ENCODE measurements at places on chromosomes 1 and 21. TPM values are rescaled to one million over a fixed set of nuclear protein-coding genes. Genes with fewer than 3 reads are reported as not detected.

Gene PAPPA2
- 0.33 TPM for total RNA-seq

Gene KIRREL1
- 179 TPM for total RNA-seq

Gene TDRD5
- not detected for total RNA-seq

Gene FCRLB
- 2.7 TPM for total RNA-seq

Gene CCDC27
- not detected for total RNA-seq

Gene FAM151A
- not detected for total RNA-seq

DNA sequence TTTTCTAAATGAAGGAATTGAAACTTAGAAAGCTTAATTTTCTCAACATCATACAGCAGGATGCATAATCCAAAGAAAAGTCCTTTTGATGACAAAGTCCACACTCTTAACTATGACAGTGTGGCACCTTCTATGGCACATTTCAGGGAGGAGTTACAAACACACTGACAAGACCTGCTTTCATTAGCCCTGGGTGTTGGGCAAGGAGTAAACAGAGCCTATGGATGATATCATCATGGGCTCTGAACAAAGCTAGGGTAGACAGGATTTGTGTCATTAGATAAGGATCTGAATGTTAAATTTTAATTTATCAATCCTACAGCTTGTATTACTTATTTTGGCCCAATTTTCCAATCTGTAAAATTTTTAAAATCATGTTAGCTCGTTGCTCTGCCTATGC, 62.6 kb upstream of the DENND1B start:
- no peak for DNase-seq

GRCh38 chr1:192545896-192546521, 29.6 kb upstream of the RGS1 start:
- DNase-seq: no peak

GRCh38 chr1:41361495-41362356, 492 bp downstream of the FOXO6 start:
- DNase-seq: no peak

- DNase-seq: no peak
These were observed 180.2 kb downstream of the ATG4C start for GRCh38 chr1:62964141-62964540.

DNA sequence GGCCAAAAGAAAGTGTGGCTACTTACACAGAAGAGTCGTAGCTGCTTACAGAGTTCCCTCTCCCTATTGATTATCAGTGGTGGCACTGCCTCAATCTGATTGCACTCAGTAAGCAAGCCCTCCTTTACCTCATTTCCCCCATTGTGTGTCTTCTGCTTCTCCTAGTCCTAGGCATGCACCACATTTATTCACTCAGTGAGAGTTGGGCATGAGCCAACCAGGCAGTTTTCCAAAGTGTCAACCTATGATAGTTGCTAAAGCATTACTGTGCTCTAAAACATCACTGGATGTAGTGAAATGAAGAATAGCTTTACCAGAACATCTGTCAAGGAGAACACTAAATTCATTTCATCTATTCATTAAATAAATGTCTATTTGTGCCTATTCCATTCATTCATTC, 19.3 kb downstream of the GJA5 start:
- no peak for DNase-seq

GRCh38 chr1:215860833-215861232, 293.7 kb downstream of the KCTD3 start:
- DNase-seq: no peak

GRCh38 chr1:83827741-83828140, 171.2 kb downstream of the TTLL7 start:
- DNase-seq: no peak

GRCh38 chr21:15534450-15534886, 195.3 kb upstream of the USP25 start:
- no peak for DNase-seq

GRCh38 chr21:34936883-34937563, 112.1 kb downstream of the RUNX1 start:
- no peak for DNase-seq

- no peak for DNase-seq
These were observed 332.3 kb downstream of the COL11A1 start for GRCh38 chr1:102776071-102776470.

- DNase-seq: no peak
These were observed 2.1 kb downstream of the COL6A2 start for GRCh38 chr21:46100020-46100419.

GRCh38 chr1:96559707-96560596, 161.6 kb upstream of the PTBP2 start:
- DNase-seq: peak; percentile 58

- no peak for DNase-seq
These were observed 5.8 kb upstream of the CRABP2 start for GRCh38 chr1:156711011-156711817.

DNA sequence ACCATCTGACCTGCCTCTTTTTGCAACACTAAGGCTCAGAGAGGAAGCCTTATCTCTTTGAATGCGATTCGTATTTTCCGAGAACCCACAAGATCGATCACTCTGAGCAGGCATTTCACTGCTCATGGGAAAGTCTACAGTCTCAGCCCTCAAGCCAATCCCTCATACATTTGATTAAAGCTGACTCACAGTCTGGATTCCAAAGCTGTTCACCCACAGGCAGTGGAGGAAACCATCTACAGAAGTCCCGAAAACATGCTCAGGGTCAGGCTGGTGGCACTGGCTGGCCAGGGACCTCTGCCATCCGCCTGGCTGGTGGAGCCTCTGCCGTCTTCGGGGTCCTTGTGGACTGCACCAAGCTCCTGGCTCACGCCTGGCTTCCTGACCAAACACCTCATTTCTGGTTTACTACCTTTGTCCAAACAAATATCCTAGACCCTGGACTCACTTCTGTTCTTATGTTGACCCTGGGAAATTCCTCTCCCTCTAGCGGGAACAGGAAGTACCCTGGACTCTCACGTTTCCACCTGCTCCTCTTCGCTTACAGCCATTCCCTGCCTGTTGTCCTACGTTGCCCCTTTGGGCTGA, 650.0 kb downstream of the SMYD3 start:
- DNase-seq: peak; percentile 67

GRCh38 chr1:232328486-232329102, 301.3 kb downstream of the SIPA1L2 start:
- no peak for DNase-seq

GRCh38 chr1:89519779-89520358, 4.8 kb upstream of the LRRC8B start:
- DNase-seq: no peak

DNA sequence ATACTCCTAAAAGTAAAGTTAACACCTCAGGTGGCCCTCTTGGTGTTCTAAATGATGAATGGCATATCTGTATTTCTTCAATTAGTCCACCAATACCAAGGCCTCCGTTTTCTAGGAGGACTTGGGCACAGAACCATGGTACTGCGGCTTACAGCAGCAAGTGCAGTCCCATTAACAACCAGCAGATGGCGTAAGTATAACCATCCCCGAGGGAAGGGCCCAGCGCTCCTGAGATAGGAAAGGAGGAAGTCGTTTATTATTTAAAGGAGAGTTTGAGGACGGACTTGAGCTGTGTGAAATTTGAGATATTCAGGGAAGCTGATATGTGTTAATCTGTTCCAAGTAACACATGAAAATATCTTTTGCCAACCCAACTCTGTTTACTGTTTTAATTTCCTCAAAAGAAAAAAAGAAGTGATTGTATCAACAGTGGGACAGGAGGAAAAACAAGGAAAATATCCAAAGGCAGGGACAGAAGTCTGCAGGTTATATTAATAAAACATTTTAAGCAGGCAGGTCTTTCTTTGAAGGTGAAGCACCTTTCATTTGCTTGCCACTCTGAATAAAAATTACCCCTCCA, 37.7 kb upstream of the KCNJ15 start:
- DNase-seq: peak; percentile 81

DNA sequence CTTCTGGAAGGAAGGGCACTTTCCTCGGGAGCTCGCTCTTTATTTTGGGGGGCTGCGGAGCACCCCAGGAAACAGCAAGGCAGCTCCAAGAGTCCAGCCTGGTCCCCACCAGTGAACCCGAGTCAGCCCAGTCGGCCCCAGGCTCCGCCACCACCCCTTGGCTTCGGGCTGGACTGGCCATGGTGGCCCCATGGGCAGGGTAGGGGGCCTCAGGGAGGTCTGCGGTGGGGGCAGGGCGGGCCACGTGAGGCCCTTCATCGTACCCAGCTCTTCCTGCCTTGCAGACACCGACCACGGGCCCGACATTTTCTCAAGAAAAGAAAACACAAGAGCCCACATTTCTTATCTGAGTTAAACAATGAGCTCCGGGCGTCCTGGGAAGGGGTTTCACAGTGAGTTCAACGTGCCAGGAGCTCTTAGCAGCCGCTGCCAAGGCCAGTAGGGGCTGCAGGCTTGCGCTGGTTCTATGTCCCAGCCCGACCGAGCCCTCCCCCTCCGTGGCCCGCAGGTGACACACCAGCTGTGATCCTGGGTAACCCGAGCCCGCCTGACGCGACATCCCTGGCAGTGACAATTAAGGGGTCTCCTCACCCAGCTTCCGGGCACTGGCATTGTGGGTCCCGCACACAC, 66.2 kb downstream of the PRDM16 start:
- DNase-seq: no peak

DNA sequence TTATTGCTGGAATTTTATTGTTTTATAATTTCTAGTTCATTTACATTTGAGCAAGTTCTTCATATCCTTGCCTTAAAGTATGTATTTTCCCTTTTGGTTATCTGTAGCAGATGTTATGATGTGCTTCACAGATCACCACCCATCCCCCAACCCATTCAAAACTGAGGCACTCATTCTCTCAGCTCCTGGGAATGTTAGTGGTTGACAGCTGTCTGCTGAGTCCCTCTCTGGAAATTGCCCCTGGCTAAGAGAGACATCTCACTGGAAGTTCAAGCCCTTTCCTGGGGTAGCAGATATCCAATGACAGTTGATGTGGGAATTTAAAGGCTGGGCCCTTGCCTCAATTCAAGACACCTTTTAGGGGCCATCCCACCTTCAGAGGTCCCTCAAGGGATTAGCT, 4.3 kb upstream of the DPYD start:
- DNase-seq: no peak

- peak; percentile 71 for DNase-seq
These were observed 517 bp upstream of the H3-3A start for GRCh38 chr1:226061841-226062557.

DNA sequence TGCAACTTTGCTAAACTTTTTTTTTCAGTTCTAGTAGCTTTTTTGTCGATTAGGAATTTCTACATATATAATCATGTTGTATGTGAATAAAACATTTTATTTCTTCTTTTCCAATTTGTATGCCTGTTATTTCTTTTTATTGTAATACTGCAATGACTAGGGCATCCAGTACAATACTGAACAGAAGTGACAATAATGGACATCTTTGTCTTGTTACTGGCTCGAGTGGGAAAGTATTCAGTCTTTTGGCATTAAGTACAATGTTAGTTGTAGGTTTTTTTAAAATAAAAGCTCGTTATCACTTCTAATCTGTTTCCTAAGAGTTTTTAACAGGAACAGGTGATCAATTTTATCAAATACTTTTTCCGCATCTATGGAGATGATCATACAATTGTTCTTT, 9.8 kb downstream of the STPG1 start:
- DNase-seq: no peak

GRCh38 chr1:87821335-87821697, 492.6 kb downstream of the LMO4 start:
- no peak for DNase-seq

GRCh38 chr1:174262349-174263241, 103.3 kb downstream of the RABGAP1L start:
- DNase-seq: peak; percentile 66

DNA sequence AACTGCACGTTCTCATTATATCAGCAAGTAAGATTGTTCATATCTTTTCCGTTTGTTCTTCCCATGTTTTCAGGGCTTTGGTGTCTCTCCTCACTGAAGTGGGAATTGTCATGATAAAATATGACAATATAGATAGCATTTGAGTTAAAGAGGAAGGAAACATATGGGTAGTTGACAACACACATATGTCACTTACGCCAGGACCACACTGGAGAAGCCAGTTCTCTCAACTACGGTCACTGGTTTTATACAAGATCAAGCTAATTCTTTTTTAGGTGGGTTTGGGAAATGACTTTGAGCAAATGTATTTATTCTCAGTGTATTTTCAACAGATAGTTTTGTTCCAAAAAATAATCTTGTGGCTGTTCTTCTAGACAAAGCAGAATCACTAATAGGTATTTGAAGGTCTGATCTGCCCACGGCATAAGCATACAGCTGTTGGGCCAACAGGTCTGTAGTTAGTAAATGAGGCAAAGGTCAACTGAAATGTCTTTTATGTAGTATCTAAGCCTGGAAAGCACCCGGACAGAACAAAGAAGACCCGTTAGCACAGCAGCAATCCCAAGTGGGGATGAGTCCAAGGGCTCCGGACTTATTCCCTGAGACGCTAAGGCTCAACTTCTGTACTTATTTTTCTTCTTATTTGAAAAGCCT, 433.6 kb upstream of the ZP4 start:
- no peak for DNase-seq

GRCh38 chr1:116906812-116907211, 2.9 kb upstream of the PTGFRN start:
- no peak for DNase-seq

- peak; percentile 70 for DNase-seq
These were observed 76.4 kb upstream of the DNAH14 start for GRCh38 chr1:224852901-224853568.

- no peak for DNase-seq
These were observed 342.0 kb upstream of the CAMK1G start for GRCh38 chr1:209241487-209241886.

DNA sequence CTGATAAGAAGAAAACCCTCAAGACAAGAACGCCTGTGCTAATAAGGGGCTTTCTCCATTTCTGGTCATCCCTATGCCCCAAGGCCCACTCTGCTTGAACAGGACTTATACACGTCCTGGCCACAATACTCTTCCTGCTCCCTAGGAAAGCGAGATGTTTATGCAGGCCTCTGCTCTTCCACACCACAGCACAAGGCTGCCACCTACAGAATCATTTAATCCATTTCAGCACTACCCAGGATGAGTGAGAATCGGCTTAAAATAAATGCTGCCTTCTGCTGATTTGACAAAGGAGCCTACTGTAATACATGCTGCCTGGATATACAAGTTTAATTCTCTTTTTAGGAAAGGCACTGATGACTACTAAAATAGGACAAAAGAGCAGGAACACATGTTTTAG, 29.4 kb downstream of the FRRS1 start:
- peak; percentile 71 for DNase-seq

DNA sequence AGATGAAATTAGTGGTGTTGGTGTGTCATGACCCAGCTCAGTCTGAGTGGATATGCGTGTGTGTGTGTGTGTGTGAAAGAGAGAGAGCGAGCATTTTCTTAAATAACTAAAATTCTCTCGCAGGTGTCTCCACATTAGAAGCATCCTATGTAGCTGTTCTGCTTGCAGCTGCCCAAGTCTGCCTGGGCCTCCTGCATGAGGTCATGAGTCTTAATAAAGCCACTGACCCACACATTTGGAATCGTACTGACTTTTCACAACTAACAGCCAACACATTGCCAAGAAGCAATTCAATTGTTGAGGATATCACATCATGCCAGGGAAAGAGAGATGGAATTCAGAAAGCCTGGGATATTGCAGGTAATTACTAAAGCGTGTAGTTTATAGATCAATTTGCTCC, 238.2 kb upstream of the AJAP1 start:
- DNase-seq: no peak

- no peak for DNase-seq
These were observed 79.6 kb downstream of the ZC3H11B start for GRCh38 chr1:219533280-219533679.

Measured in A172 (cell line).